Skeletal muscle cell (primary cell): ENCODE measurements at places on chromosomes 16 and 17.

- no peak for DNase-seq
These were observed 17.7 kb downstream of the NT5M start for GRCh38 chr17:17320911-17321220.

DNA sequence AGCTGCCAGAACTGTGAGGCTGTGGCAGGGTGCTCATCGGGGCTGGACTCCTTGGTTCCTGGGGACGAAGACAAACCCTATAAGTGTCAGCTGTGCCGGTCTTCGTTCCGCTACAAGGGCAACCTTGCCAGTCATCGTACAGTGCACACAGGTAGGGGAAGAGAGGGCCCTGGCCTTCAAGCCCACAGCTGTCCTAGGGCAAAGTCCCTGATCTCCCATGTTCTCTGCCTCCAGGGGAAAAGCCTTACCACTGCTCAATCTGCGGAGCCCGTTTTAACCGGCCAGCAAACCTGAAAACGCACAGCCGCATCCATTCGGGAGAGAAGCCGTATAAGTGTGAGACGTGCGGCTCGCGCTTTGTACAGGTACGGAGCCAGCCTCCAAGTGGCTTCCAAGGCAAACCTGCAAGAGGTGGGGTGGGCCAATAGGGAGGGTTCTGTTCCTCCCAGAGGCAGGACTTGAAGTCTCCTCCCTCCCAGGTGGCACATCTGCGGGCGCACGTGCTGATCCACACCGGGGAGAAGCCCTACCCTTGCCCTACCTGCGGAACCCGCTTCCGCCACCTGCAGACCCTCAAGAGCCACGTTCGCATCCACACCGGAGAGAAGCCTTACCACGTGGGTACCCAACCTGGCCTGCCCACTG is 3.7 kb downstream of the BCL6B start:
- no peak for DNase-seq

GRCh38 chr17:21171970-21172510 is 41.9 kb downstream of the TMEM11 start:
- DNase-seq: no peak

DNA sequence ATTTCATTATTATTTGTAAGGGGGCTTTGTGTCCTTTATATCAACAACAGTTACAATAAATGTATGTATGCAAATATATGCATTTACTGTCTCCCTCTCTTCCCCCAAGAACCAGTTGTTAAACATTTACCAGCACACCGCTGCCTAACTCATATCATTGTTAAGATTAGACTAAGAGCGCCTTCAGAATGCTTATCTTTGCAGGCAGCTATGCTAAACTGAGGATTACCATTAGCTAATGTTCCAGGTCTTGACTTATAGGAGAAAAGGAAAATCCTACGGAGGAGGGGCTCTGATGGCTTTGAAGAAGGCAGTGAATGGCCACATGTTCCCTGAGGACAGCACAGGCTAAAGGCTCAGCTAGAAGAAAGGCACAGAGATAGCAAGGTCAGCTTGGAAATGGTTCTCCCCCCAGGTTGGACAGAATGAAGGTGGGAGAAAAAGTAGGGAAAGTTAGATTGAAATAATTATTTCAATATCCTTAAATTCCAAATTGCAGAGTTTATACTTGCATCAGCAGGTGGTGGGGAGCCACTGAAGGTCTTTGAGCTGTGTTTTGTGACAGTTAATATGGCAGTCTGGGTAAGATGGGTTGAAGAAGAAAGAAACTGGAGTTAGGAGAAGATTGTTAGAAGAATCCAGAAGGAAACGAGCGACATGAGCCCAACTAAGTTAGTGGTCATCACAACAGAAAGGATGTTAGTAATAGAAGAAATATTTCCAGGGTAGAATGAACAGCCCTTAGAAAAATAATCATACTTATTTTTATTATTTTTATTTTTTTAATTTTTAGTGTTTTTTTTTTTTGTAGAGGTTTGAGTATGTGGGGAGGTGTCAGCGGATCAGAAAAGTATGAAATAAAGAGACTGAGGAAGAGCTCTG is 87.0 kb upstream of the MAF start:
- no peak for DNase-seq

- no peak for DNase-seq
These were observed 38.3 kb downstream of the REXO5 start for GRCh38 chr16:20844588-20844987.

GRCh38 chr16:74778646-74779045 is 4.0 kb upstream of the FA2H start:
- DNase-seq: no peak

- no peak for DNase-seq
These were observed 7.9 kb upstream of the MFSD6L start for GRCh38 chr17:8806926-8807550.

GRCh38 chr16:86002178-86002900 is 103.4 kb downstream of the IRF8 start:
- DNase-seq: no peak

DNA sequence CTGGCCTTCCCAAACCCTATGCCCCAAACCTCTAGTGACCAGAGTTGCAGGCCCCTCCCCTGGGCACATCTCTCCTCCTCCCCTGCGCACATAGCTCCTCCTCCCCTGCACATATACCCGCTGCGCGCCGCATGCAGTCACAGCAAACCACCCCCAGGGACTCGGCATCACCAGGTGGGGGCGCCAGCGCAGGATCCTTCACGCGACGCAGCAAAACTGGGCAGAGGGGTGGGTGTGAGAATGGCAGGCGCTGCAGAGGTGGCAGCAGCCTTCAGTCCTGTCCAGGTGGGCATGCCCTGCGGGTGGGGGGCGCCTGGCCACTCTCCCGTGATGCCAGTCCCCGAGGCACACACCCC is 5.6 kb downstream of the CORO6 start:
- DNase-seq: no peak

GRCh38 chr16:85245307-85246172 is 133.3 kb upstream of the CIBAR2 start:
- peak; percentile 56 for DNase-seq

GRCh38 chr16:65510850-65511249 is 389.0 kb upstream of the CDH11 start:
- DNase-seq: no peak

- peak; percentile 64 for DNase-seq
These were observed 6.3 kb upstream of the MMP28 start for GRCh38 chr17:35801583-35802224.

GRCh38 chr17:18933102-18934058 is 18.6 kb upstream of the SLC5A10 start:
- no peak for DNase-seq

GRCh38 chr17:82807562-82807961 is 32.3 kb downstream of the ZNF750 start:
- no peak for DNase-seq

- DNase-seq: no peak
These were observed 10.5 kb downstream of the OR1F1 start for GRCh38 chr16:3198334-3199072.

DNA sequence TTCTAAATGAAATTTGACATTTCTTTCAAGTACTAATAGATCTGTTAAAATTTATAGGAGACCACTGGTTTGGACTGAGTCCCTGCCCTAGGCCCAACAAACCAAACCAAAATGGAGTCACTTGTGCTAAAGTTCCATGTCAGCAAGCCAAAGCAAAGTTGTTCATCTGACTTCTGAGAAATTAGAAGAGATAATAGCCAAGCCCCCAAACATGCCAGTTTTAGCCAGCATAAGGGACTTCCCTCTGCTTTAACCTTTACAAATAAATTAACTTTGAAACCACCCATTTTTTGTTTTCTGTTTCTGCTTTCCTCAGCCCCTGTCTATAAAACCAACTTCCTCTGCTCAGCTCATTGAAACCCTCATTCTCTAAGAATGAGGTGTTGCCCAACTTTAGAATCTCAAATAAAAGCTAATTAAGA is 18.9 kb downstream of the CDR2 start:
- DNase-seq: no peak

DNA sequence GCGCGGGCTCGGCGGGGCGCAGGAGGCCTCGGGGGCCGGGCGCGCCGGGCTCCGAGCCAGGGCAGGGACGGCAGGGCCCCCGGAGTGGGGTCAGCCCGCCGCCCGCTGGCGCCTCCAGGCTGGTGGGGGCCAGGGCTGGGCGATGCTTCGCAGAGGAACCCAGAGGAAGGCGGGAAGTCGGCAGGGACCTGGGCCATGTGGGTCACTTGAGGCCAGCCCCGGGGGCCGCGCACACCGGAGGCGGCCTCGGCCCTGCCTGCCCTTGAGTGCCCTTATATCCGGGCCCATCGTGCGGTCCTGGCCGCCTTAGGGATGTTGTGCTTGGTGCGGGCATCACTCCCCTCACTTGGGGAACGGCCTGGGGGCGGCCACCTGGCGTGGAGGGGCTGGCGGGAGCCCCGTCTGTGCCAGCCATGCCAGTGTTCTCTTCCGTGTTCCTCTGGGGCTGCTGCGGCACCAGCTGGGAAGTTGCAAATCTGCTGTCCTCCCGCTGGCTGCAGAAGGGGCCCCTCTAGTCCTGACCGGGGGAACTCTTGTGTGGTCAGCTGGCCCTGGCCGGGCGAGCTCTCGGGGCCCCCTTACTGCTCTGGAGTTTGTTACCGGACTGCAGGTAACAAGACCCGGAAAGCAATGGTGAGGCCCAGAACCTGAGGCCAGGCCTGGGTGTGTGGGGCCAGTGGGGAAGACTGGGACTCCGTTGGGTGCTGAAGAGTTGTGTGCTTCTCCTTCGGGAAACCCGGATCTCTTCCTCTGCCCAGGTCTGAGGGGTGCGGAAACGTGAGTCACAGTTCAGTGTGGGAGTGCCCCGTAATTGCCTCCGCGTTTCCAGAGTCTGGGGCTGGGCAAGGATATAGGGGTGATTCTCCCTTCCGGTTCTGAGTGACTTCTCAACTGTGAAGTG is 849 bp downstream of the CAPN15 start:
- no peak for DNase-seq

DNA sequence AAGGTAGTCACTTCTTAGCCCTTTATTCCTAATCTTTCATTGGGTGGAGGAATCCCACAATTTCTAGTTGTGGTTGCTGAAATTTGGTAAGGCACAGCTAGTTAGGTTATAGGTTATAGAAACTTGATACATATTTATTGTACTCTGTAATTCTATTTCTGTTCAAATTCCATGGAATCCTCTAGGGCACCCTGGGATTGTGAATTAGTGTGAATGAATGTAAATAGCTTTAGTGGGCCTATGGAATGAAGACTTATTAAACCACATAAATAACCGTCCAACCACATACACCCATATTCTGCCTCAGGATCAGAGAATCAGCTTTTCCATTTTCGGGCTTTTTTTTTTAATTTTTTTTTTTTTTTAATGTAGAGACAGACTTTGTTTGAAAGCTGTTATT is 9.2 kb downstream of the TANC2 start:
- no peak for DNase-seq

DNA sequence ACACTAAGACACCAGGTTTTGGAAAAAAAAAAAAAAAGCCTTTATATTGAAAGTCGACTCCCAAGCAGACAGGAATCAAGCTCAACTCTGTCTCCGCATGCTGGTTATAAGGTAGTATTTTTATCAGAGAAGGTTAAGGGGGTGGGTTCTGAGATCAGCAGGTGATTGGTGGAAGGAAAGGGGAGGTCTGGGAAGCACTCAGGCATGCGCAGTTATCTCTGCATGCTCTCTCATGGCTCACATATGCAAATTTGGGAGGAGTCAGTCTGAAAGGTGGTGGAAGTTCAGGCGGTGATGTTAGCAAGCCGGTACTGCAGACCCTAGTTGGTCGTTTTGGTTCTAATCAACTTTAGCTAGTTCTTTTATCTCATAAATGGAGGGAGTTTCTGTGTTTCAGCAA is 357.6 kb upstream of the C16orf82 start:
- no peak for DNase-seq

DNA sequence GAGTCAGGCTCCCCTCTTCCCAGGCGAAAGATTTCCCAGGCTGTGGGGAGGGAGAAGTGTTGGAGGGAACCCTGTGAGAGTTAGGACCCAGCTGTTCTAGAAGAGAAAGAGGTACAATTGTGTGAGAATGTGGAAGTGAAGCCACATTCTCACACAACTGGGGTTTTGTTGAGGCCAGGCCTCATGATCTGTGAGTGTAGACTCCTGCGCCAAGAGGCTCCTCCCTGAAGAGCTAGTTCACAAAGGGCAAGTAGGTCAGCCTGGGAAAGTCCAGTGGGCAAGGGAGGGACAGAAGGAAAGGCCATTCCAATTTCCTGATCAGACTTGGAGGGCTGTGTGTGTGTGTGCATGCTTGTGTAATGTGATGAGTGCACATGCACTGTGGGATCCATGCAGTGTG is 15.2 kb downstream of the CD300LF start:
- no peak for DNase-seq

DNA sequence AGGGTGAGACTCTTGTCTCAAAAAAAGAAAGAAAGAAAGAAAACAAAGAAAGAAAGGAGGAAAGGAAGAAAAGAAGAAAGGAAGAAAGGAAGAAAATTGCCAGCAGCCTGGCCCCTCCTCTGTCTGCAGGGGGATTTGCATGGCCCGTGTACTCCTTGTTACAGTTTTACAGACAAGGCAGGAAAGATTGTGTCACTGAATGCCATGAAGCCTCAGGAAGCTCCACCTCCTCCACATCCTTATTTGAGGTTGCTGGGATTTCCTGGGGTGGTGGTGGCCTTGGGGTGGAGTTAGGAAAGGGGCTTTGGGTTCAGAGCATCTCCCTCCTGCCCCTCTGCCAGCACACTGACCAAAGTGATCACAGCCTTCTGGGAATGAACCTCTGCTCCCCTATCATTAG is 23.6 kb downstream of the CFAP20 start:
- no peak for DNase-seq

GRCh38 chr17:73166731-73167581 is 2.1 kb downstream of the SSTR2 start:
- no peak for DNase-seq

DNA sequence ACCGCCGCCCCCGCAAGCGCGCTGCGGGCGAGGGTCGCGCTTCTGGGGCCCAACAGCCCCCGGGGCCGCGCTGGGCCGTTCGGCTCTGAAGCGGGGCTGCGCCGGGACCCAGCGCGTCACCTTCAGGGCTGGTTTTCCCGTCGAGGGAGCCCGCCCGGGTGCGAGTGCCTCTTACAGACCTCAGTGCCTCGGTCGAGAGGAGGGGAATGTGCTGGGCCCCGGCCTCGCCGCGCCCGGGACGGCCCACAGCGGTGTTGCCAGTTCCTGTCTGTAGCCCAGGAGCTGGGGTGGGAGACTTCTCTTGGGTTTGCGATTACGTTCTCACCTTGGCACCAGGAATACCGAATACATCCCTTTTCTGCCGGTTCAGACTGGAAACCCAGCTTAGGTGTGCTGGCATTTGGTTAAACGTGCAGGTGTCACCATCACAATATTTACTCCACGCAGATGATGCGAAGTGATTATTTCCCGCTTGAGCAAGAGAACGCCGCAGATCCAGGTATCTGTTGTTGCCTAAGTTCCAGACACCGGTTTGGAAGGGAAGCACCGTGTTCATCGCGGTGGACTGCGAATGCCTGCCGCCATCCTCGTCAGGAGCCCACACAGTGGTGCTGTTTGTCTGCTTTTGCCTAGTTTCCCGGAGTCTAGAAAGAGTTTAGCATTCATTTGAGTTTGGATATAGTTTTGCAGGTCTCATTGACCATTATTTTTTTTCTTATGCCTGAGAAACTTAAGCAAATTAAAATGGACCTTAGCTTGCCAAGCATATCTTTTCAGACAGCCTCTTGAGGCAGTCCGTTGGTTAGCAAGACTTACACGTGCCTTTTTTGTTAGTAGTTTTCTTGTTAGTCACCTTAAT is 914 bp downstream of the MAP1LC3B start:
- DNase-seq: no peak

GRCh38 chr17:78781893-78782304 is at the start of gene CYTH1:
Gene CYTH1, minus strand, starts transcription at chr17:78782273. Its CDS starts 50 bp downstream, at chr17:78782223.
- DNase-seq: no peak
